ENCODE measurements at places on chromosomes 1 and 21.

- no peak for DNase-seq
These were observed 43.5 kb upstream of the KIF21B start for GRCh38 chr1:201066986-201067385.

DNA sequence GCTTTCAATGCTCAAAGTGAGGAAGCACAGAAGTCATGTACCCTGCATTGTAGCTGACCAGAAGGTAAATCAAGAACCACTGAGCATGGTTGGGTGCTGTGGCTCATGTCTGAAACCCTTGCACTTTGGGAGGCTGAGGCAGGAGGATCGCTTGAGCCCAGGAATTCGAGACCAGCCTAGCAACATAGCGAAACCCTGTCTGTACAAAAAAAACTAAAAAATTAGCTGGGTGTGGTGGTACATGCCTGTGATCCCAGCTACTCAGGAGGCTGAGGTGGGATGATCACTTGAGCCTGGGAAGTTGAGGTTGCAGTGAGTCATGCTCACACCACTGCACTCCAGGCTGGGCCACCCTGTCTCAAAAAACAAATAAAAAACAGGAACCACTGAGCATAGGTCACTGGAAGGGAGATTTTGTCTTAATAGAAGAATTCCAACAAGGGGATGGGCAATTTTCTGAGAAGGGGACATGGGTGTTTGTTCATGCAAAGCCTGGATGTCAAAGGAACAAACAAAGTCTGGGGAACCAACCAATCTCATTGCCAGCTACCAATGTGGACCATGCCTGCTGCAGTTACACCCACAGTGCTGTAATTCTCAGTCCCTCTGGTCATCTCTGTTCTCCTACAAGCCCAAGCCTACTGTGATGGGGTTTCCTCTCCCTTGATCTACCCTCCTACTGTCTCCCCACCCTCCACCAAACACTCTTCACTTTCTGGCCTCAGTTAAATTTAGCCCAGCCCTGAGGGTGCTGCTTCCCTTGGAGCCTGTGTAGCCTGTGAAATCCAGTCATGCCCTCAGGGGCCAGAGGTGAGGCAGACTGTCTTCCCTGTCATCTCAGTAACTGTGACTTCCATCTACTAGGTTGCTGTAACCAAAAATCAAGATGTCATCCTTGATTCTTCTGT lies 47.9 kb downstream of the ELF3 start:
- no peak for DNase-seq

- DNase-seq, result no peak
These were observed 136.4 kb downstream of the DYRK1A start for GRCh38 chr21:37502947-37503346.

DNA sequence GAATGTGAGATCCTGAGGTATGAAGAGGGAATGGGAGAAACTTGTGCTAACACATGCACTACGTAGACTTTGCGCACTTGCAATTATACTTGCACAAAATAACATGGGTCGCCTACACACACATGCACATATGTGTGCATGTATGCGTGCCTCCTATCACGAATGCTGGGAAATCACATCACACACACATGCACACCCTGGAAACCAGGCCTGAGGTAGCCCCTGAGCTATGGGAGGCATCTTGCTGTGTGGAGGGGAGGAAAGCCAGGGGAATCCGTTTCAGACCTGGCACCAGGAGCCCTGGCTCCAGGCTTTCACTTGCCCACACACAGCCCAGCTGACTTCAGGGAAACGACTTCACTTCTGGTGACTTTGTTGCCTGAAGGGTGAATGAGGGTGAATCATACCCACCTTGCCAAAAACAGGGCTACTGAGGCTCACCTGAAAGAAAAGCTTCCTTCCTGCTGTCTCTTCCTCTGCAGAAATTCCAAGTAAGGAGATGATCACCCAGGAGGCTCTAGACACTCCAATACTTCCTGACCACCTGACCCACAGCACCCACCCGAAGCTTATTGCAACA lies 136.0 kb upstream of the NGF start:
- DNase-seq, result no peak

- no peak for DNase-seq
These were observed 13.9 kb upstream of the LRIG2 start for GRCh38 chr1:113058941-113059706.

GRCh38 chr1:9905010-9905409 lies 5.1 kb downstream of the CTNNBIP1 start:
- no peak for DNase-seq

DNA sequence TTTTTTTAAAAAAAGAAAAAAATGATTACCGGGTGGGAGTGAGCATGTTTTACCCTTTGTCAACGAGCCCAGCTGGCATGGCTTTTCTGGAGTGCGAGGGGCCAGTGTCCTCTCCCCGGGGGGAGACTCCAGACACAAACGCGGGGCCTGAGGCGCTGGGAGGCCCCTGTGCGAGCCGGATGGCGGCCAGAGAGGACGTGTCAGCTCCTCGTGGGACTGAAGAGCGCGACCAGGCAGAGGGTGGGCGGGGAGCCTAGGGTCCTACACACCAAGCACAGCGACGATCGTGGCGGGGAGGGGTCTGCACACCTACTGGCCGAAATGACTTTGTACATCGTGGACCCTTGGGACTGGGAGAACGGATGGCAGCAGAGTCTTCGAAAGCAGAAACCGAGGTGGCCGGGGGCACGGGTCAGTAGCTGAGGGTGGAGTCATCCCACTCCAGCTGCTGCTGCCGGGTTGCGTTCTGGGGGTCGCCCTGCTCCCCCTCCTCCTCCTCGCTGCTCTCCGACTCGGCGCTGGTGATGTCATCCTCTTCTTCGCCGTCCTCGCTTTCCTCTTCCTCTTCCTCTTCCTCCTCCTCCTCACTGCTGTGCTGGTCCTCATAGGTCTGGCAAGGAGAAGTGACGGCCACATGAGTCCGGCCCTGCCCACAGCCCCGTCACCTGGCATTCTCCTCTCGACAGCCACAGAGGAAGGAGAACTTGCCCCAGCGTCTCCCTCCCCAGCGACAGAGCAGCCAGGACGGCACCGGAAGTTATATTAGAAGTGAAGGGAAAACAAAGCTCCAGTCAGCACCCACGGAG lies 78.8 kb downstream of the PIK3CD start:
- DNase-seq, result no peak

GRCh38 chr1:18836654-18837053 lies 22.8 kb downstream of the TAS1R2 start:
- no peak for DNase-seq

- peak; percentile 78 for DNase-seq
These were observed at the start of gene CIART for GRCh38 chr1:150281758-150282557. Gene CIART, plus strand, starts transcription at chr1:150282554. Its CDS starts 714 bp downstream, at chr1:150283268.

DNA sequence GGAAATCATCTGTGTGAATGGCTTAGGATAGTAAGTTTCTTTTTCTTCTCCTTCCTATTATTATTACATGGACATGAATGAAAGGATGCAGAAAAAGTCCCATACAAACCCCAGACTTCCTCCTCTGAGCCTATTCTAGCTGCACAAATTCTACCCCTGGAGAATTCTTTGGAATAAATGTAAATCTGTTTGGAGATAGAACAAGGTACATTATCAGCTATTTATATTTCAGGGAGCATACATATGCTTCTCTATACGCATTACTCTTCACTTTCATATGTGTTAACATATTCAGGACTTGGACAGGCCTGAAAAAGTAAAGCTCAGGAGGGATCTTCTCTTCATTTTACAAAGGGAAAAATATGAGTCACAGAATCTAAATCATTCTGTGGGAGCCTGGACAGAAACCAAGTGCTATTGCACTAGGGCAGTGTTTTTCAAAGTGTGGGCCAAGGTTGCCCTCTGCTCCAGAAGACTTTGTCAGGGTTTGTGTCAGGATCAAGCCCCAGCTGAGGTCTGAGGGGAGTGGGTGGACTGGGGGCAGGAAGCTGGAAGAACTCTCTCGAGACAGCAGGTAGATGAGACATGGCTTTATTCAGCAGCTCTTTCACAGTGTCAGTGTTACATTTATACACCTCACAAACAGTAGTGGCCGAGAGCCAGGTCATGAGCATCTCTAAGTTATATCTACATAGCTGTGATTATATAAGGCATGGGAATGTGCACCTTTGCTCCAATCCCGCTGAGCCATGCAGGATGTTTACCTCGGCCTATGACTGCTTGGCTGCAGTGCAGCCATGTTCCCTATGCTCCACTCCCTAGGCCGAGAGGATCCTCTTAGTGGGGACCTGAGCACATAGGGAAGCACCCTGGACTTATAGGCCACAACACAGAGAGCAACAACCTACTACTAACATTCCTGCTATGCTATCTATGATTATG lies 114.3 kb downstream of the GDAP2 start:
- no peak for DNase-seq

DNA sequence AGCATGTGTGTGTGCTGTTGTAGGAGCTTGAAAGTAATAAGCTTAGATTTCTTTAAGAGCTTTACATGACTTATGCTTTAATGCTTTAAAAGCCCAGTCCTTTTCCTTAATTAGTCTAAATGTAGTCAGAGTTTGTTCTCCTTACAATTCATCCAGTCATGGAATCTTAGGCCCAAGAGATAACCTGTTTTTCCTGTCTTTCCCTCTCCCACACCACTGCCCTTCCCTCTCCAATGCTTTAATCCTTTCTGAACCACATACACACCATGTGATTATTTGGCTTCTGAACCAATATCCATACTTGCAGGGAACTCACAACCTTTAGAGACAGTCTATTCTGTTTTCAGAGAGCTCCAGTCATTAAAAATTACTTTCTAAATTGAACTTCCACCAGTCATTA lies 37.6 kb downstream of the ALG6 start:
- DNase-seq, result no peak

DNA sequence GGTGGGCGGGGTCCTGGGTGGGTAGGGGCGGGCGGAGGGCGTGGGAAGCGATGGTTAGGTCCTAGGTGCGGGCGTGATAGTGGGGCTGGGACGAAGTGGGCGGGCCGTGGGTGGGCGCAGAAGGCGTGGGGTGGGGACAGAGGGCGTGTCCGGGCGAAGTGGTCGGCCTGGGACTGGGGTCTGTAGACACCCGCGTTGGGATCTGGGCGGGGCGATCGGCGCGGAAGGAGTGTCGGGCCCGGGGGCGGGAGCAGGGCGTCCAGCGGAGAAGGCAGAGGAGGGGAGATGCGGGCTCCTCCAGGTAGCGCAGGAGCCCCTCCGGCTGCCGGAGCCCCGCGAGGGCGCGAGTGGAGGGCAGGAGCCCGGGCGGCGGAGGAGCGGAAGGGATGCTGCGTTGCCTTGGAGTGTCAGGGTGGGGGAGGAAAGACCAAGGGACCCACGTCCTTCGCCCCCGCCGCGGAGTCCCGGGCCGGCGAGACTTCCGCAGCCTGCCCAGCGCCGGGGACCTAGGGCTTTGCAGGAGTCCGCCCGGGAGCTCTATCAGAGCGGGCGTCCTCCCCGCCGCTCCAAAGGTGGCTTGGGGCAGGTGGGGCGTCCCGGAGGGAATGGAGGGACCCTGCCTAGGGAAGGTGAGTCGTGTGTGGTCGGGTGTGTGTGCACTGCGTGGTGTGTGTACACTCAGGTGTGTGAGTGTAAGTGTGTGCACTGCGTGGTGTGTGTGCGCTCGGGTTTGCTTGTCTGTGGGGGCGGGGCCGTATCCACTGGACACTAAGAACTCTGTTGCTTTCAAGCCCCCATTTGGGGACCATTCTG lies 27.0 kb upstream of the PRSS38 start:
- DNase-seq, result peak; percentile 85

DNA sequence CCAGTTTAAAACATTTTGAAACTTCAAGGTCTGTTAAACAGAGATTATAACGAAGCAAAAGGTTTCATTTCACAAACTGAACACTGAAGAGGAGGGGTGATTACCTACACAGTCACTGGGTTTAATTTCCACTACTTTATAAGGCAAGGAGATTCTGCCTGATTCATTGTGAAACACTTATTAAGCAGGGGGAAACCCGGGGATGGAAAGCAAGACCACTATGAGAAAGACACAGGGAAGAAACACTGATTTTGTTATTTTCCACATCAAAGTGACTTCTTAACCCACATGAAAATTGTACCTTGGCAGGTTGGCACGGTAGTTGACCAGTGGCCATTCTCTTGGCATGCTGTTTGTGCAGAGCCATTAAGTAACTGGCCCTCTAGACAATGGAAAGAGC lies 8.1 kb upstream of the F5 start:
- DNase-seq, result peak; percentile 52

DNA sequence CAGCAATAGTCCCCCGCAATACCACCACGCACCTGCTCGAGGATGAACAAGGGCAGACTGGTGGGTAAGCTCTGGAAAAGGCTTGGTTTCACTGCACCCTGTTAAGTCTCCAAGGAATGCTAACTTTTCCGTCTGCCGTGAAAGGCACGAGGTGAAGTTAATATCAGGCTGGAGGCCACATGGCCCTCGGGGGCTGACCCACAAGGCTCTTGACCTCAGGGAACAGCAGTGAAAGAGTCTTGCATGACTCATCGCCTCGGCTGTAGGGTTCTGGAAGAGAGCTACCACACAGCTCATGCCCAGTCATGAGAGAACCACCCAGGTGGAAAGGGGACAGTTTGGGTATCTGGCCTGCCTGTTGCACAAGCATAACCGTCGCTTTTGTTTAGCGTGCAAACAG lies 24.7 kb downstream of the SCCPDH start:
- DNase-seq, result no peak

DNA sequence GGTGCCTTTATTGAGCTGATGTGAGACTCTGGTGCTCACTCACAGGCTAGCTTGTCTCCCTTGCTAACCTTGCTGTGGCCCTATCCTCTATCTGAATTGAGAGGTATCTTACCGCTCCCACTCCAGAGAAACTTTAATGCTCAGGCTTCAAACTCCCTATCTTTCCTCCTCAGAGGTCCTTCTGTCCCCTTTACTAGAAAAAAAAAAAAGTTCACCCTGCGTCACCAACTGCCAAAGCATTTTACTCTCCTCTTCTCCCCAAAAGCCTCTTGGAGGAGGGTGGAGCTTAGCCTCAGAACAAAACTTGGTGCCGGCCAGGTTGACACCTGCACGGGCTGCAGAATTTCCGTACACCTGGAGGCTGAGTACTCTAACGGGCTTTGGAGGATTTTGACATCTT lies 55.1 kb downstream of the ATP2B4 start:
- no peak for DNase-seq

DNA sequence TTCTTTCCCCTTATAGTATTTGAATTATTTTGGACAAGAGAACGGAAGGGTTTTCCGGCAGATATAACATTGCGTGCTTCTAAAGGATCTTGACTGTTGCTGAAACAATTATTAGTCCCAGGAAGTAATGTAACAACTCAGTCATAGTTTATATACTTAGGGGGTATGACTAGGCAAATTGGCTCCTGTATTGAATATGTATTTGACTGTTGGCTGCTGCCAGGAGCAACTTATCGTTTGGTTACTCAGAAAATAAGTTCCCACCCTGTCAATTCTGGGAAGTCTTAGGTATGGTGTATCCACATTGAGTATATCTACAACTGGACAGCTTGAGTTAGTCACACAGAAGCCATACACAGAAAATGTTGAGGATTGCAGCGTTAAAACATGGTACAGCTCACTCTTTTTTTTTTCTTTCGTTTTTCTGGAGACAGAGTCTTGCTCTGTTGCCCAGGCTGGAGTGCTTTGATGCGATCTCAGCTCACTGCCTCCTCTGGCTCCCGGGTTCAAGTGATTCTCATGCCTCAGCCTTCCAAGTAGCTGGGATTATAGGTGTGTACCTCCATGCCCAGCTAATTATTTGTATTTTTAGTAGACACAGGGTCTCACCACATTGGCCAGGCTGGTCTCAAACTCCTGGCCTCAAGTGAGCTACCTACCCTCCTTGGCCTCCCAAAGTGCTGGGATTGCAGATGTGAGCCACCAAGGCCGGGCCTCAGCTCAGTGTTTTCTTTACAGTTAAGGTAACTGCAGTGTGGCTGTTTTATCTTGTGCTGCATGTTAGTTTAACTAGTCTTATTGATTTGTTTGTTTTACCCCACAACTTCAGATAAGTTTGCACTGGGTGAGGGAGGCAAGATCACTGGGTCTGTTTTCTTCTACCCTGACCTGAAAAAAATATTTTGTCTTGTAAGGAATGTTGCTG lies 10.2 kb downstream of the SMAP2 start:
- DNase-seq, result no peak

Measured in activated T-cell treated with anti-CD3 and anti-CD28 coated beads, Interleukin-2, amount 50 U/mL, for 48 hours (primary cell).